AG04449 (cell line): ENCODE measurements at places on chromosomes 1 and 21.

- no peak for DNase-seq
These were observed 508.3 kb upstream of the B3GALT2 start for GRCh38 chr1:193694741-193695140.

DNA sequence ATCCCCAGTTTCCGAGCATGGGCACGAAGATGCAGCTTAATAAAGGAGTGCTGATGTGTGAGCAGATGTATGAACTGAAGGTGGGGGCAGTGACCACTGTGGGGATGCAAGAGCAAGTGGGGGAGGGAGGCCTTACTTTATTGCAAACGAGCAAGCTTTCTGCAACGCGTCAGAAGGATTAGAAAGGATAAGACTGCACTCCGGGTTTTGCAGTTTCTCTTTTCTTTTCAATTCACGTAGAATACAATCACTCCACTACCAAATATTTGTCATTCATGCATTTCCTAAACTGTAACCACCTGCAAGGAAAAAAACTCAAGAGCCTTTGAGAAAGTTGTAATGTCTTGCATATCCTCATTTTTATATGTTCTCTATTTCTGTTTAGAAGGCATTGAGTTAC lies 4.3 kb upstream of the OR2C3 start:
- DNase-seq: no peak

- DNase-seq: no peak
These were observed 80.2 kb upstream of the GALNT2 start for GRCh38 chr1:229986737-229987337.

- no peak for DNase-seq
These were observed 74.7 kb downstream of the RUNX1 start for GRCh38 chr21:34974162-34974981.

DNA sequence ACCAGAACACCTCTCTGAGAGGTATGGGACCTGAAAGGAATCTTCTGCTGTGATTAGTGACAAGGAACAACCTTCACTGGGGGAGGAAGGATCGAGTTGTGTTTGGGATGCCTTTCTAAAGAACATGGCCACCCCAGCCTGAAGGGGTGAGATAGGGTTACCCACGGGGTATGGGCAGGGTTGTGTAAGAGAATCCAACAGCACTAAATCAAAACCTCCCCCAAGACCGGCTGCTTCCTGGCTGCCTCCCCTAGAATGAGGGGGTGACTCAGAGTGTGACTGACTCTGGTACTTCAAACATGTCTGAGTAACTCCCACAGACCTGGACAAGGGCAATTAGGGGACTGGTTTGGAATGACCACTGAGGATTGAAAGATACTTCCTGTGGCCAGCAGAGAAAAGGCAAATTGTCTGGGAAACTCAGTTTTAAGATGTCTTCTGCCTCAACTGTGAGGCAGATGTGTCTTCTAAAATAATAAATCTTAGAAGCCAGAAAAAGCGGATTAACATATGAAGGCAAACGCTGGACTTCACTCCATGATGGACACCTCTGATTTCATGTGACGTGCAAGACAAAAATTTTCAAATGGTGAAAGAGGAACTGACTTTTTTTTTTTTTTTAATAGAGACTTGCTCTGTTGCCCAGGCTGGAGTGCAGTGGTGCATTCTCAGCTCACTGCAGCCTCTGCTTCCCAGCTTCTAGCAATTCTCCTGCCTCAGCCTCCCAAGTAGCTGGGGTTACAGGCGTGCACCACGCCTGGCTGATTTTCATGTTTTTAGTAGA lies 6.7 kb upstream of the PTPN14 start:
- peak; percentile 63 for DNase-seq

DNA sequence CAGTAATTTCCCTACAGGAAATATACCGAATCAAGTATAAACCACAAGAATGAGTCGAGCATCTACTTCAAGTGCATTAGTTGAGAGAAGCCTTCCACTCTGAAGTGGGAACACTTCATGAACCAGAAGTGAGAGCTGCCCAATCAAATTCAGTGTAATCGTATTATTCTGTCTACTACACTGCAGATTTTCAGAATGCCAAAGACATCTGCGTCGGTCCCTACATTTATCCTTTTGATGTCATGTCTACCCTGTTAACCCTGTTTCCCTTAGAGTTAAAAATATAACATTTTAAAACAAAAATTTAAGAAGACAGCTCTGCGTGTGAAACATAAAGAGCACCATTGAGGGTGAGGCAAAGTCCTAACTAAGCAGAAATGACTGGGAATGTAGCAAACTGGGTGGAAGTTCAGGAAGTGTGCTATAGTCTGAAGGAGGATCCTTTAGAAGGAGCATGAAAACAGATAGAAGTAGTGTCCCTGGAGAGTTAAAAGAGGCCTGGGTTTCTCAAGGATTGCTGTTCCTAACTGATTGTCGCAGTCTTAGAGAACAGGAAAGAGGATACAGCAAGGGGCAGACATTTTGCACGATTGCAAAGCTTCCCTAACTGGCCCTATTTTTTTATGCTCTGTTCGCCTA lies 291.2 kb downstream of the PTPRC start:
- no peak for DNase-seq

GRCh38 chr1:171256940-171257606 lies 8.8 kb downstream of the FMO1 start:
- no peak for DNase-seq

GRCh38 chr1:214471458-214471857 lies 79.9 kb downstream of the PTPN14 start:
- no peak for DNase-seq

- DNase-seq: no peak
These were observed 38.5 kb upstream of the PDE9A start for GRCh38 chr21:42614811-42615351.

DNA sequence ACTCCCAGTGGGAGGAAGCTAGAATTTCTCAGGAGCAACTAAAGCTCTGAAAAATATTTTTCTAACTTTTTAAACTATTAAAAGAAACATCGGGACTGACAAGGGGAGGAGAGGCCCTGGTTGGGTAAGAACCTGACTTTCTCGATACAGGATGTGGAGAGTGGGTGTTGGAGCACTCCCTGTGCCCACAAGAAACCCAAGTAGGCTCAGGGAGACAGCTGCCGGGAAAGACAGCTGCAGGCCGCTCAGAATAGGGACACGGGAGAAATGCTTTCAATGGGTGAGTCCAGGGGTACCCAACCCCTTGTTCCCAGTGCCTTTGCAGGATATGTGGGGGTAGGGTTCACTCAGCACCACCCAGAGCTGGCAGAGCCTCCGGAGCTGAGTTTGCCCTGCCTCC lies 43.6 kb downstream of the PLEKHA6 start:
- DNase-seq: no peak

GRCh38 chr1:59043796-59044195 lies 253.1 kb upstream of the FGGY start:
- DNase-seq: peak; percentile 92
